Naive thymus-derived CD4-positive, alpha-beta T cell (primary cell): ENCODE measurements at places on chromosomes 4 and X. TPM values are rescaled to one million over a fixed set of nuclear protein-coding genes. Genes with fewer than 3 reads are reported as not detected.

GRCh38 chr4:164956766-164957643 lies 20.5 kb downstream of the TRIM61 start:
- H3K27me3 ChIP-seq = no peaks in the 10 kb centered on the region
- no peaks in the 10 kb centered on the region for H3K36me3 ChIP-seq
- peak; percentile 44 for DNase-seq
- H3K4me1 ChIP-seq = no peaks in the 10 kb centered on the region

DNA sequence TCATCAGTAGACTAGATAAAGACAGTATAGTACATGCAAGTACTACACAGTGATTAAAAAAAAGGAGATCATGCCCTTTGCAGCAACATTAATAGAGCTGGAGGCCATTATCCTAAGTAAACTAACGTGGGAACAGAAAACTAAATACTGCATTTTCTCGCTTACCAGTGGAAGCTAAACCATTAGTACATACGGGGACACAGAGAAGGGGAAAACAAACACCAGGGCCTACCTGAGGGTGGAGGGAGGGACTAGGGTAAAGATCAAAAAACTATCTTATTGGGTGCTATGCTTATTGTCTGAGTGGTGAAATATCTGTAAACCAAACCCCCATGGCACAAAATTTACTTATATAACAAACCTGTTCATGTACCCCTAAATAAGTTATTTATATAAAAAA lies 836.9 kb downstream of the SH3BGRL start:
- no peaks in the 10 kb centered on the region for H3K36me3 ChIP-seq
- H3K27ac ChIP-seq = no peak overlapping the region
- DNase-seq = no peak
- H3K4me1 ChIP-seq = no peaks in the 10 kb centered on the region
- no peak overlapping the region for H3K4me3 ChIP-seq

DDX60 gene
- polyA plus RNA-seq = 35.6 TPM

MAOA gene
- 0.67 TPM for polyA plus RNA-seq

DNA sequence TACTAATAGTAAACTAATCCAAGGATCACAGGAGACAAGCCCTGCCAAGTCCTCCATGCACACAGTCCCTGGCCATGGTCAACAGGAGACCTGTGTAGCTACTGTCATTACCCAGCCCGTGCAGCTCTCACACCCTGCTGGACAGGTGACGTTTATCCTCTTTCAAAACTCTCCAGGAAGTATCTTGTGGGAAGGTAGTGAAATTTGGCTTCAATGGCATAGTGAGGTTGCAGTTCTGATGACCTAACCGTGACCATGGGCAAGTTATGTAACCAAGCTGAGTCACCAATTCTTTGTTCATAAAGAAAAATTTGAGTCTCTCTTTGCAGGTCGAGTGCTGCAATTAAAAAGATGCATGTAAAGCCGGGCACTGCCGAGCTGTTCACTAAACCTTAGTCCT lies 11.3 kb upstream of the SLC2A9 start:
- no peak overlapping the region for H3K27ac ChIP-seq
- H3K27me3 ChIP-seq = no peaks in the 10 kb centered on the region
- no peak overlapping the region for H3K4me3 ChIP-seq
- H3K36me3 ChIP-seq = no peaks in the 10 kb centered on the region
- H3K4me1 ChIP-seq = no peaks in the 10 kb centered on the region
- DNase-seq = no peak

DNA sequence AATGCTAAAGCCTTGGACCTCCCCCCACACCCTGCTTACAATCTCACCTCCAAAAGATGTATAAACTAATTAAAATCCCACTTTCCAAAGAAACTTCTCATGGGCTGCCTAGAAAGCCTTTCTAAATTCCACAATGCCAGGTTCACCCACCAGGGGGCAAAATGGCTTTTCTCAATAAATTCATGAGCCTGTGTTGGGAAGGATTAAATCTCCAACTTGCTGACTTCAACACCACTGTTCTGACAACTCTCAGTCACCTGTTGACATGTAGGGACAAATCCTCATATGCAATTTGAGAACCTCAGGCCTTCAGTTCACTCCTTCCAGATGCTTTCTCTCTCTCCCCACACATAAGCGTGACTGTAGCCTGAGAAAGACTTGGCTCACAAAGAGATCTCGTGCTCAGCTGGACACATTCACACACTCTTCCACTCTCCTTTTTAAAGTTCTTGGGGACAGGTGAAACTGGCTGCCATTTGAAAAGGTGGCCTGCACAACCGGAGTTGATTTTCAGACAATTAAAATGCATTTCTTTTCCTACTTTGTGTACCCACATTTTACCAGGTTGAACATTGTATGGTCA lies 88.6 kb upstream of the PRPS2 start:
- no peaks in the 10 kb centered on the region for H3K27me3 ChIP-seq
- no peak overlapping the region for H3K27ac ChIP-seq
- no peak for DNase-seq

DNA sequence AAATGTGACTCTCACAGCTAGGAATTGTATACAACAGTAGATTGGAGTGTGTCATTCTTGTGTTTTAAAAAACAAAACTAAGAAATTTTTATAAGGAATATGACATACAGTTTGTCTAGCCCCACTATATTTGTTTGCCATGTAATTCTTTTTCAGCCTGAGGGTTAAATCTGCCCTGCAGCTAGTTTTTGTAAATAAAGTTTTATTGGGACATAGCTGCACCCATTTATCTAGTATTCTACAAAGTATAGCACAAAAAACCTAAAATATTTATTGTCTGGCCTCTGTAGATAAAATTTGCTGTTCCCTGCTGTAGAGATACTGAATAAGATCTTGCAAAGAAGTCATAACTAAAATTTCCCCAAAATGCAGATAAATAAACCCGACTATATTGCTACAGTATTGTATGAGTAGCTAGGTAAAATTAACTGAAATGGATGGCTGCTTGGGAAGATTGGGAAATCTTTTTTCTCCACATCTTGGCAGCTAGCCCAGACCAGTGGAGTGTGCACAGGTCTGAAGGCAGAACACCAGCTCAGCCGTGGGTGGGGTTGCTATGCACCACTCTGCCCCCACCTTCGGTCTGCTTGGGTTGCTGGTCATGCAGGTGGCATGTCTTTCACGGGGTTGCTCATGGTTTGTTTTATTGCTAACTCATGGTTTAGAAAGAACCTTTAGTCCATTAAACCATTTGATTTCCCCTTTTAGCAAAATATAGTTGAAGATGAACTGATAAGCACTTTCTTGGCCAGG lies 127.9 kb downstream of the KLHL8 start:
- no peaks in the 10 kb centered on the region for H3K36me3 ChIP-seq
- H3K4me1 ChIP-seq = no peaks in the 10 kb centered on the region
- no peak overlapping the region for H3K27ac ChIP-seq
- H3K27me3 ChIP-seq = no peaks in the 10 kb centered on the region
- H3K4me3 ChIP-seq = no peak overlapping the region

ATP11C gene
- polyA plus RNA-seq = 7.5 TPM

DNA sequence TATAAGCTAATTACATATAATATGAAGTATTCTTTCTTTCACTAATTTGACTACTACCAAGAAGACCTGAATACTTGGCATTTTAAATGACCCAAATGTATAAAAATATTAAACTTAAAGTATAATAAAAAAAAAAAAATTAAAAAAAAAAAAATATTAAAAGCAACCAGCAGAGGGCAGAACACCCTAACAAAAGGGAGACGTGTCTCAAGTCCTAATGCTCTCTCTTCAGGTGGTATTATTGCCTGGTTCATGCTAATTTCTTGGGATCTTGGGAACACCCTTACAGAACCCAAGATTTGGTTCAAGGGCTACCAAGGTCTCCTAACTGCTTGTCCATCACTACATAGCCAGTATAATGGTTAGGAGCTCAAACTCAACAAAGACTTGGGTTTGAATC lies 754.8 kb downstream of the RAB28 start:
- no peak overlapping the region for H3K27ac ChIP-seq
- H3K4me1 ChIP-seq = no peaks in the 10 kb centered on the region
- no peak for DNase-seq
- H3K36me3 ChIP-seq = no peaks in the 10 kb centered on the region
- no peaks in the 10 kb centered on the region for H3K27me3 ChIP-seq
- H3K4me3 ChIP-seq = no peak overlapping the region

- H3K36me3 ChIP-seq = no peaks in the 10 kb centered on the region
- H3K4me1 ChIP-seq = no peaks in the 10 kb centered on the region
- H3K27ac ChIP-seq = no peak overlapping the region
Measured at GRCh38 chr4:106687026-106687425, 318.4 kb upstream of the GIMD1 start.

DNA sequence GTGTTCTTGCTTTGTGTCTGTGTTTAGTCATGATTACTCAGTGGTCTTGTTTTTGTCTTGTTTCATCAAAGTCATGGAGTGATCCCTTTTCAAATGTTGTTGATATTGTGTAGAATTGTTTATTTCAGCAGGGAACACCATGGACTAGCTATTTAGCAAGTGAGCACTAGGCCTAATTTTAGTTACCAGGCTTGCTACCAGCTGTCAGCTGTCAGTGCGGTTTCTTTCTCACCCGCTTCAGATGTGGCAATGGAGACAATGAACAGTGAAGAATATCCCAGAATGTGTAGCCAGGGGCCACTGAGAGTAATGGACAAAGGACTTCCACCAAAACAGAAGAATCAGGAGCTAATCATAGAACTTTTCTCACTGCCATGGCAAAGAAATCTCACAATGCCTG lies 432.8 kb upstream of the FMR1 start:
- H3K4me3 ChIP-seq = no peak overlapping the region
- DNase-seq = no peak
- no peaks in the 10 kb centered on the region for H3K36me3 ChIP-seq
- H3K27ac ChIP-seq = no peak overlapping the region
- no peaks in the 10 kb centered on the region for H3K4me1 ChIP-seq

DNA sequence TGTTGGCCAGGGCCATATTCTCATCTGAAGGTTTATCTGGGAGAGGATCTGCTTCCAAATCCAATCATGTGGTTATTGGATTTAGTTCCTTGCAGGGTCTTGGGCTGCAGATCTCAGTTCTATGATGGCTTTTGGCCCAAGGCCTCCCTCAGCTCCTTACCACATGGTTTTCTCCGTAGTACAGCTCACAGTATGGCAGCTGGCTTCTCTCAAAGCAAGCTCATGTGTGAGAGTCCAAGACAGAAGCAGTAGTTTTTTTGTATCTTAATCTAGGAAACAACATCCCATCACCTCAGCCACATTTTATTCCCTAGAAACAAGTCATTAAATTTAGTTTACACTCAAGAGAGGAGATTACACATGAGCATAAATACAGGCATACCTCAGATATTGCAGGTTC lies 24.5 kb downstream of the MND1 start:
- H3K27me3 ChIP-seq = no peaks in the 10 kb centered on the region
- no peak overlapping the region for H3K4me3 ChIP-seq
- H3K4me1 ChIP-seq = no peaks in the 10 kb centered on the region
- H3K36me3 ChIP-seq = no peaks in the 10 kb centered on the region

- DNase-seq = no peak
- H3K36me3 ChIP-seq = no peaks in the 10 kb centered on the region
- no peak overlapping the region for H3K27ac ChIP-seq
- H3K27me3 ChIP-seq = no peaks in the 10 kb centered on the region
- no peak overlapping the region for H3K4me3 ChIP-seq
Measured at GRCh38 chrX:118211891-118212816, 95.5 kb upstream of the KLHL13 start.

DNA sequence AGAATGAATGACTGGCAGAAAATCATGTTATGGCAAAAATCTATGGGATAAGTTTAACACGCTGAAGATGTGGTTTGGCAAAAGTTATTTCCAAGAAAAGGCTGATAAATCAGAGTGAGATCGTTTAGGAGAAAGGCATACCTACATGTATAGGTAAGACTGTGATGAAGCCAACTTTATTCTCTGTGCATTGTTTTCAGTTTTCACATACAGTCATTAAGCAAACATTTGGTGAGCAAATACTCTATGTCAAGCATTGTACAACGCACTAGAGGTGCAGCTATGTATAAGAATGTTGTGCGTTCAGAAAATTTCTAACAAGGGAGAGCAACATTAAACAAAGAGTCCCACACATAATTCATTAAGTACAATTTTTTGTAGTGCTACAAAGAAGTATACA lies 121.7 kb downstream of the TEX13A start:
- DNase-seq = no peak
- H3K27ac ChIP-seq = no peak overlapping the region
- H3K36me3 ChIP-seq = no peaks in the 10 kb centered on the region
- no peaks in the 10 kb centered on the region for H3K4me1 ChIP-seq

TIGD2 gene
- polyA plus RNA-seq = 6.8 TPM

EPGN gene
- not detected for polyA plus RNA-seq

DNA sequence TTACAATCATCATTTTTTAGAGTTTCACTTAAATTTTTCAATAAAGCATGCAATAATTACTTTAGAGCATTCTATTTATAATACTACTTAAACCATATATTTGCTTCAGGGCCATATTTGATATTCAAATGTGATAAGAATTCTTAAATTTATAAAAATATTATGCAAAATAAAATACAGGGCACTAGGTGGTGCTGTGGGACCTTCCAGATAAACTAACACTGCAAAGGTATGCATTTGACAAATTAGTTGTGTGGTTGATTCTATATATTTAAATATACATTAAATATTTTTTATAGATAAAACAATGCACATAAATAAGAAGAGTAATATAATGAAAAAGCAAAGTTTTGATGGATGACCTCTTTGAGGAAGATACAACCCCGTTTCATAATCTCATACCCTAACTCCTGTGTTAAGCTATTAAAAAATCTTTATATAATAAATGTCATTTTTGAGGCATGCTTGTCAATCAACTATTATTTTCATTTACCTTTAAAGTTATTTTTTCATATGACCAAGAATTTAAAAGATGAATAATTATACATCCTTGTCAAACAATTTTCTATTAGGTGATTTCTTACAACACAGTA lies 128.4 kb downstream of the REELD1 start:
- no peaks in the 10 kb centered on the region for H3K27me3 ChIP-seq
- H3K4me1 ChIP-seq = no peaks in the 10 kb centered on the region
- H3K27ac ChIP-seq = no peak overlapping the region
- H3K36me3 ChIP-seq = no peaks in the 10 kb centered on the region
- DNase-seq = peak; percentile 43

IQSEC2 gene
- polyA plus RNA-seq = 0.20 TPM

DNA sequence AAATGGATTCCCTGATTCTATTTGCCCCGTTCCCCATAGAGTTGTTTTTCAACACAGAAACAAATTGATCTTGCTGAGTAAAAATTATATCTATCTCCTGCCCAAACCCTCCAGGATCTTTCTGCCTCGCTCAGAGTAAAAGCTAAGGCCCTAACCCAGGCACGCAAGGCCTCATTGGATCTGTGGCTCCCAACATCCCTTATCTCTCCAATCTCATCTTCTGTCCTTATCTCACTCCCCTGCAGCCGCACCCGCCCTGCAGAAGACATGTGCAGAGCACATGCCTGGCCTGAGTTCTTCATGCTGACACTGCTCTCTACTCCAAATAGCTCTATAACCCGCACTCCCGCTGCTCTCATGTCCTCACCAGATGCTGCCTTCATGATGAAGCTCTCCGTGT lies 543.8 kb upstream of the ZFP42 start:
- no peaks in the 10 kb centered on the region for H3K27me3 ChIP-seq
- no peaks in the 10 kb centered on the region for H3K4me1 ChIP-seq
- H3K27ac ChIP-seq = no peak overlapping the region
- H3K36me3 ChIP-seq = no peaks in the 10 kb centered on the region
- H3K4me3 ChIP-seq = no peak overlapping the region
- DNase-seq = no peak
